ENCODE measurements at places on chromosomes 7 and 10.

GRCh38 chr7:26865094-26865388 lies 651 bp upstream of the SKAP2 start:
- no peak for DNase-seq

DNA sequence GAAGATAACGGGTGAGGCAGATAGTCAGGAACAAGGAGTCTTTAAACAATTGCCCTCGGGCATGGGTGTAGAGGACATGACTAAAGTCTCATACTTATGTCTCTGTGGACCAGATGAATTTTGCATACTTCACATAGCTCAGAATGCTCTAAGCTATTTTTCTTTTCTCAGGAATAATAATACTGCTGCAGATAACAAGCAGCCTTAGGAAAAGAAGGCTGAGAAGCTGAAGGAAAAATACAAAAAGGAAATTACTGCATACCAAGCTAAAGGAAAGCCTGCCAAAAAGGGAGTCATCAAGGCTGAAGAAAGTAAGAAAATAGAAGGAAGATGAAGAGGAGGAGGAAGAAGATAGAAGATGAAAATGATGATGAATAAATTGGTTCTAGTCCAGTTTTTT lies 13.4 kb upstream of the ERCC6 start:
- DNase-seq, result no peak

DNA sequence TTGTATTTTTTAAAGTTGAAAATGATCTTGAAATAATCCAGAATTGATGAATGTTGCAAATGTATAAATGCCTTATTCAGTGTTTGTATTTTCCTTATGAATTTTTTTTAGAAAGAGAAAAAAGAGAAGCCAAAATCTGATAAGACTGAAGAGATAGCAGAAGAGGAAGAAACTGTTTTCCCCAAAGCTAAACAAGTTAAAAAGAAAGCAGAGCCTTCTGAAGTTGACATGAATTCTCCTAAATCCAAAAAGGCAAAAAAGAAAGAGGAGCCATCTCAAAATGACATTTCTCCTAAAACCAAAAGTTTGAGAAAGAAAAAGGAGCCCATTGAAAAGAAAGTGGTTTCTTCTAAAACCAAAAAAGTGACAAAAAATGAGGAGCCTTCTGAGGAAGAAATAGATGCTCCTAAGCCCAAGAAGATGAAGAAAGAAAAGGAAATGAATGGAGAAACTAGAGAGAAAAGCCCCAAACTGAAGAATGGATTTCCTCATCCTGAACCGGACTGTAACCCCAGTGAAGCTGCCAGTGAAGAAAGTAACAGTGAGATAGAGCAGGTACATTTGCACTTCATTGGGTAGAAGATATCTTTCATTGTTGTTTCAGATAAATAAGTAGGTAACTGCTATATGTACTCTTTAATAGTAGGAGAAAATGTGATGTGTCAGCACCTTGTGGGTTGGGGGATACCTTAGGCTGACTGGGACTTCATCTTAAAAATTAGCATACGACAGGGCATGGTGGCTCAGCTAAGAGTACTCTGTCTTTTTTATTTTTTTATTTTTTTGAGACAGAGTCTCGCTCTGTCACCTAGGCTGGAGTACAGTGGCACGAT lies 3.9 kb downstream of the DDX21 start:
- DNase-seq, result no peak

DNA sequence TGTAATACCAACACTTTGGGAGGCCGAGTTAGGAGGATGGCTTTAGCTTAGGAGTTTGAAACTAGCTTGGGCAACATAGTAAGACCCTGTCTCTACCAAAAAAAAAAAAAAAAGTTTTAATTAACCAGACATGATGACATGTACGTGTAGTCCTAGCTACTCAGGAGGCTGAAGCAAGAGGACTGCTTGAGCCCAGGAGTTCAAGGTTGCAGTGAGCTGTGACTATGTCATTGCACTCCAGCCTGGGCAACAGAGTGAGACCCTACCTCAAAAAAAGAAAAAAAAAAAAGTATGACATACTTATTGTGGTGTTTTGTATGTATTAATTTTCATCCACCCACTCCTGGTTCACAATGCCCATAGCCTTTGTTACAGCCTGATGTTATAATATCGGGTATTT lies 69.7 kb downstream of the GSAP start:
- no peak for DNase-seq

DNA sequence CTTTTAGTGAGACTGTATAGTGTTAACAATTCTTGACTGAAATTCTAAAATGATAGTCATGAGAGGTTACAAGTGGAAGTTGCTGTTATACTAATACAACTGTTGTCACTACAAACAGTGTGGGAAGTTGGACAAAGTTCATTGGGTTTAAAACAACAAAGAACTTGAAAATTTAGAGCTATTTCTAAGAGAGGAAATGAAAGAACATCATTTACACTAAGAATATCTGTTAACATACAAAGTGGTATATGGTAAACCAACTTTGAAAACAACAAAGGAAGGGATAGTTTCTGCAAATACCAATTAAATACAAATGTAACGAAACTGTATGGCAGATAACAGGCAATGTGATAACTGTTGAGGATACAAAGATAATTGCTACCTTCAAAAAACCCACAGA lies 11.6 kb downstream of the MTPN start:
- DNase-seq, result no peak

DNA sequence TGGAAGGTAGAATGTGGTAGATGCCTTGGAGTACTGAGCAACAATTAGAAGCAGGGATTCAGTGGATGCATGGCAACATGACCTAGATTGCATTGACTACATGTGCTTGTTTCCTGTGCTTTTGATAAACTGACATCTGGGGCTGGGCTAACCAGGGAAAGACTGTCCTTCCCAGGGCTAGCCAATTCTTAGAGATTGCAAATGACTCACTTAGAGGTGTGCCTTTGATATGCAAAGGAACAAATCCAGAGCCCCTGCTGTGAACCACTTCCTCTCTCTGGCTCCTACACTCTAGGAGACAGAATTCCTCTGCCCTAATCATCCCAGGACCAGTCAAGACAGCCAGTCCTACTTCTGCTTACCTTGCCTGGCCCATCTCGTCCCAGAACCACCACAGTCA lies 651.5 kb downstream of the LRMDA start:
- no peak for DNase-seq

DNA sequence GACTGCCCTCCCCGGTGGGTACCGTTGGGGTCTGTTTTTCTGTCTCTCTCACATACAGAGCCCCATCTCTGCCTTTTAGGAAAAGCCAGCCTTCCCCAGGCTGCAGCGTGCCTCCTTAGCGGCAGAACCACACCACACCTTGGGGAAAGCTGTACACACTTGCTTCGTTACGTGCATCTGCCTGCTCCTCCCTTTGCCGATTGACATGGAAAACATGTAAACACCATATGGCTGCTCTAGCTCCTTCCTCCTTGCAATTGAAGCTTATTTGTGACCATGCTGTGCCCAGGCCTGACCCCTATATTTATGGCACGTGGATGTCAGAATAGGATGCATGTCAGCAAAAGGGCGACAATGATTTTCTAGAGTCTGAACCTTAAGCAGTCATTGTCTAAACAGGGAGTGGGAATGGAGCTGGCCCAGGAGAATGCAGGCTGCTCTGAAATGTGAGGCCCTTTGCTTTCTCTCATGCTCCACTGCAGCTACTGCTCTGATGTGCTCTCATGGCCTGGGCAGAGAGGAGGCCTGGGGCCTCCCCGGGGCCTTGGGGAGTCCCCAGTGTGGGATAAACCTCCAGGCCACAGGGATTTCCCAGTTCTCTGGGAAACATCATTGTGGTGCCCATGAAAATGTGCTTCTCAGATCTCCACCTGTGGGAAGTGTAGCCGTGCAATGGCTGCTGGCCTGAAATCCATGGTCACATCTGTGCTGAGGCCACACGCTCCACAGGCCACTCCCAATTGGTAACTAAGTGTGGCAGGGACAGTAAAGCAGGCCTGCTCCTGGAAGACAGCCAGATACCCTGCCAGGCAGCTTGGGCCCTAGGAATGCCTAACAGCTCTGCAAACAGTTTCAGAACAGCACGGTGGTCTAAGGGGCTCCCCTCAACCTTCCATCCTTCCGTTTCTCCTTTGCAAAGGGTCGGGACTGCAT lies 18.6 kb downstream of the PDE6C start:
- DNase-seq, result no peak

DNA sequence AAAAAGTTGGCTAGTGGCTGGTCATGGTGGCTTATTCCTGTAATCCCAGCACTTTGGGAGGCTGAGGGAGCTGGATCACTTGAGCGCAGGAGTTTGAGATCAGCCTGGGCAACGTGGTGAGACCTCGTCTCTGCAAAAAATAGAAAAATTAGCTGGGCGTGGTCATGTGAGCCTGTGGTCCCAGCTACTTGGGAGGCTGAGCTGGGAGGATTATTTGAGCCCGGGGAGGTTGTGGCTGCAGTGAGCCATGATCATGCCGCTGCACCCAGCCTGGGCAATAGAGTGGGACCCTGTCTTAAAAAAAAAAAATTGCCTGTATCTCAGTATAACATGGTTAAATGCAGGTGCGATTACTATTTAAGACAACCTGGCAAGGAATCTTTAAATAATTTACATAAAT lies 61.0 kb downstream of the ADD3 start:
- DNase-seq, result no peak

- no peak for DNase-seq
Measured at GRCh38 chr7:159148430-159149395, 4.0 kb upstream of the VIPR2 start.

DNA sequence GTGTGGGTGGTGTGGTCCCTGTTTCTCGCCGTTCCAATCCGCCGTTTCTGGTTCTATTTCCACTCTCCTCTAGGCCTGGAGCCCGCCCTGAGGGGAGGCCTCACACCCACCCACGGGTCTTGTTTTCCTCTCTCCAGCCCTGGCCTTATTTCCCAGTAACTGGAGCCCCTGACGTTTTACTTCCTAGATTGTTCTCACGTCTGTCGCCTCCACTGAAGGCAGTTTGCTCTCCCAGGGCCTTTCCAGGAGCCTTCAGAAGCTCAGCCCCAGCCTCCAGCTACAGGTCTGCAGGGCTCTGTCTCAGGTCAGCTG lies 30.6 kb downstream of the CFAP46 start:
- DNase-seq, result no peak

GRCh38 chr7:91198371-91198770 lies 65.9 kb upstream of the FZD1 start:
- no peak for DNase-seq

DNA sequence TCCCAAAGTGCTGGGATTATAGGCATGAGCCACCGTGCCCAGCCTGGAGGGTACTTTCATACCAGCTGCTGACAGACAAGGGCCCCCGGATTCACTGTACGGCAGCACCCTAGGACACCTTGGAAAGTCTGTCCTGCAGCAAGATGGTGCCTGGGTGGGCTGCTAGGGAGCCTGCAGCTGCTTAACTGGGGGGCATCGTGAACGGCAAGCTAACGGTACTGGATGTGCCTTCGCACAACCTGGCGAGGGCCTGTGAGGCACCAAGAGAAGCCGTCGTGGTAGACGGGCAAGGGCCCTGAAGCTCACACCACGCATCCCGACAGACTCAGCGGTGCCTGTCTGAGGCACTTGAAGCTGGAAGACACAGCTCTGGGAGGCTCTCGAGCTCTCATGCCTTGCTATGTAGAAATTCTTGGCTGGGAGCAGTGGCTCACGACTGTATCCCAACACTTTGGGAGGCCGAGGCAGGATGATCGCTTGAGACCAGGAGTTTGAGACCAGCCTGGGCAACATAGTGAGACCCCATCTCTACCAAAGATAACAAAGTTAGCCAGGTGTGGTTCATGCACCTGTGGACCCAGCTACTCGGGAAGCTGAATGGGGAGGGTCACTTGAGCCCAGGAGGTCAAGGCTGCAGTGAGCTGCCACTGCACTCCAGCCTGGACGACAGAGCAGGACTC lies 9.4 kb downstream of the BRAT1 start:
- DNase-seq, result no peak

- DNase-seq, result no peak
Measured at GRCh38 chr10:133365461-133366129, 7.6 kb downstream of the ECHS1 start.

DNA sequence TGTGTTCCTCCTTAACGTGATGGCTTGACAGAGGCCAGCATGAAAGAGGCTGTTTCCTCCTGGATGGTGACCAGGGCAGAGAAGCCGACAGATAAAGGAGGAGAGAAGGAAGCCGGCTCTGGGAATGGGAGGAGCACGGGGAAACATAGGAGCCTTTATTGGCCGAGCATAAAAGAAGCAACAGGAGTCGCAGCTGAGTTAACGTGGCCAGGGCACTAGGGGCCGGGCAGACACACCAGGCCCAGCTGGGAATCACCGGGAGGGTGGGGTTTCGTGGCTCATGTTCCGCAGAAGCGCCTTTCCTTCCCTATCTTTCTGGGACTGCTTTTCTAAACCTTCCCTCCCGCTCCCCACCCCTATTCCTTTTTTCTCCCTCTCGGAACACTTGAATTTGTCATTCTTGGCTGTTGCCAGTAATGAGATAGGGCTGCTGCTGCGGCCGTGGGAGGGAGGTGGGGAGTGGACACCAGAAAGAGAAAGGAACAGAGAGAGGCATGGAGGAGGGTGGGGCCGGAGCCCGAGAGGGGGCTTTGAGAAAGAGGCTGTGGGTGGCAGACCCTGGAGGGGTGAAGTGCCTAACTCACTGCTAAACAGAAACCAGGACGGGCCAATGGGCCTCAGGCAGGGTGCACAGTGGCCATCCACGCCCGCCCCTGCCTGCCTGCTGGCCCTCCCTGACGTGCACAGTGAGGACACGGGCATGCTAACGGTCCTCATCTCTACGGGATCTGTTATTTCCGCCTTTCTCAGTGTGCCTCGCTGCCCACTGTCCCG lies 65.2 kb downstream of the COL13A1 start:
- no peak for DNase-seq

DNA sequence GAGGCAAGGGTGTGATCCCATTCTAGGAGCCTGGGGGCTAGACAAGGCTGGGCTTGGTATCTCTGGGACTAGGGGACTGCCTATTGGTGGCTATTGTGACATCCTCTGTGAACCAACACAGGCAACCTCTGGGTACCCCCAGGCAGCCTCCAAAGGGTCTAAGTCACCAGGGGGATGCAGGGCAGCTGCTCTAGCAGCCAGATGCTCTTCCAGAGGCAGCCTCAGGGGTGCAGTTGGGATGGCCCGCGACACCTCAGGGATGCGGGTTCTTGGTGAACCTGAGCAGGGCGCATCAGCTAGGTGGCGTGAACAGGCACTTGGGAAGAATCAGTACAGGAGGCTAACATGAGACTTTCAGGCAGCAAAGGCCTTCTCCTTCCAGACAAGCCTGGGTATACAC lies 1.6 kb upstream of the TMEM120A start:
- no peak for DNase-seq

GRCh38 chr10:88227342-88228018 lies 355.6 kb downstream of the RNLS start:
- no peak for DNase-seq

DNA sequence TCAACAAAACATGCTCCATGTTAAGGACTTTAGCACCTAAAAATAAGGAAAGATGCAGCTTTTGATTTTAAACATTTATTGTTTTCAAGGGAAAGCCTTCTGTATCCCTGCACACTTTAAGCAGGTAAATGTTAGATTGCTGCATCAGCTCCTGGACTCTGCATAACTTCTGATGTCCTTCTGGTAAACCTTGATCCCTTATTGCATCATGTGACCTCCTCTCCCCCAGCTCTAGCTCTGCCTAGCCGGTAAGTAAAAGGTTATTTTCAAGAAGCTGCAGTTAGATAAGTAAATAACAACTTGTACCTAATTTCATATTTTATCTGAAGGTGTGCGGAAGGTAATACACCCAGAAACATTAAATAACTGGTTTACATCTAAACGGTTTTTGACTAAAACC lies 37.5 kb downstream of the PDK4 start:
- no peak for DNase-seq

Measured in Panc1 (cell line).